Glutamatergic neuron (in vitro differentiated cells): ENCODE measurements at places on chromosomes 3 and 15. TPM values are rescaled to one million over a fixed set of nuclear protein-coding genes. Genes with fewer than 3 reads are reported as not detected.

GOLGA6C gene
- total RNA-seq: not detected

SPTSSB gene
- total RNA-seq: 1.9 TPM

A4GNT gene
- not detected for total RNA-seq

DNA sequence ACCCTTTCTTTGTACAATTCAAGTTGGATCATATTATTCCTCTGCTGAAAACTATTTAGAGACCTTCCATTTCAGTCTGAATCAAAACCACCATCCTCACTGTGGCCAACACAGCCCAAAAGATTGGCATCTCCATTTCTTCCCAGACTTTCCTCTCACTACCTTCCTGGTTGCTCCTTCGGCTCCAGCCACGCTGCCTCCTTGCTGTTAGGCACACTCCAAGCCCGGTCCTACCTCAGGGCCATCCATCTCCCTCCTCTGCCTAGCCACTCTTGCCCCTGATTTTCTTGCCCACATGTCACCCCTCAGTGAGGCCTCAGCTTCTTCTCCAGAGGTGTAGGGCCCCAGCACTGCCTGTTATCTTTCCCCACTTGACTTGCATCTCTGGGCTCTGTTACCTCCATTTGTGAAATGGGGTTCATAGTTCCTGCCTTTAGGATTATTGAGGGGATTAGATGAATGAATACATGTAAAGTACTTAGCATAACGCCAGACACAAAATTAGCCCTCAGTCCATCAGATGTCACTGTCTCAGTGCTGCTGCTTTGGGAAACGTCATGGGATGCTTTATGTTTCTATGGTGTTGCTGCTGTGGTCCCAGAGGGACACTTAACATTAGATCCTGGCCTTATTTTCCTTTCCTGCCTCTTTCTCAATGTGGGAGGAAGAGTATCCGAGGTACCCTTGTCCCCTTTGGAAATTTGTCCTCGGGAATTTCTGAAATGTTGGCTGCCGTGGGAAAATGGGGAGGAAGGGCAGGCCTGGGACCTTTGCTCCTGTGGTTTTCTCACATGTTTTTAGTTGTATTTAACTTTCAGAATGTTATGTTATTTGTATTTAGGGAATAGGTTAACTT, 31.3 kb downstream of the SNRK start:
- no peak for DNase-seq

DNA sequence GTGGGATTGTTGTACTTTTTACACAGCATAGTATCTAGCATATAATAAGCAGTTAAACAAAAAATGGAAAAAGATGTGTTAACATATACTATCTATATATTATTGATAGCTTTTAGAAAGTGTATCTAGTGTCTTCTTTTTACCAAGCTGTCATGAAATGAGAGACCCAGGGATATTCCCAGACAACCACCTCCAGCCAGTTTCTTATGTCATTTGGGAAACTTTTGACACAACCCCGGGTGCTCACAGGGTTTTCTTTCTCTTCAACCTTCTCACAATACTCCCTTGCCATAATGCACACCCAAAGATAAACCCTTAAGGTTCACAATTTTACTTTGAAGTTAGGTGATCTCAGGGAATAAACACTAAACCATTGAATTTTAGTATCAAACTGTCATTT, 4.8 kb upstream of the PLA1A start:
- no peak for DNase-seq

GRCh38 chr3:39398700-39399099, 7.8 kb upstream of the RPSA start:
- DNase-seq: no peak

DNA sequence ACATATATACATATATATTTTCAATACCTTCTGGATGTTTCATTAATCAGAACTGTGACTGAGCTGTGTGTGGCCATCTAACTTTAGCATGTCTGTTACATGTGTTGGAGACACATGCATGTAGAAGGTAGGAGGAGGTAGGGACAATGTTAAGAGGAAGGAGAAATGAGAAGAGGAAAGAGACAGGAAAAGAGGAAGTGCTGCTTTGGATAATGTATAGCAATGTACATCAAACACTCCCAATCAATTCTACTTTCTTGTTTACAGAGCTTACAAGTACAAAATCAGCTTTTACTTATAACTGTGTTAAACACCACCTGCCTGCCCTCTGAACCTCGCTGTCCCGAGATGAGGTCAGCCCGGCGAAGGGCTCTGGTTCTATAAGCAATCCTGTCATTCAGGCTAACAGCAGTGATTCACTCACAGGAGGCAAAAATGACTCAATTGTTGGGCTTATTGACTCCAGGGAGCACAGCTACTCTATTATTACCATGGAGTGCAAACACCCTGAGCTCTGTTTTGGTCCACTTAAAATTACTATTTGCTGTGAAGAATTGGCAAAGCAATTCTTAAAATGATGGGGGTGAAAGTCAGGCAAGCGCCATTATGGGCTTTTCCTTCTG, 188.9 kb downstream of the MEIS2 start:
- no peak for DNase-seq

- DNase-seq: no peak
Observed at GRCh38 chr3:136604961-136605360, 147.2 kb downstream of the STAG1 start.

GRCh38 chr3:1091286-1091685, 1.5 kb upstream of the CNTN6 start:
- no peak for DNase-seq

GRCh38 chr15:45714590-45715488, 80.0 kb downstream of the SQOR start:
- DNase-seq: peak; percentile 83
